Activated CD8-positive, alpha-beta memory T cell treated with anti-CD3 and anti-CD28 coated beads, Interleukin-2, amount 50 U/mL, for 48 hours (primary cell): ENCODE measurements at places on chromosomes 2 and 18.

GRCh38 chr2:240288087-240288521 lies 147.4 kb upstream of the GPC1 start:
- DNase-seq = no peak

GRCh38 chr2:240259201-240259923 lies 118.9 kb upstream of the OTOS start:
- peak; percentile 40 for DNase-seq

GRCh38 chr18:58766946-58767345 lies 95.7 kb downstream of the MALT1 start:
- peak; percentile 42 for DNase-seq

DNA sequence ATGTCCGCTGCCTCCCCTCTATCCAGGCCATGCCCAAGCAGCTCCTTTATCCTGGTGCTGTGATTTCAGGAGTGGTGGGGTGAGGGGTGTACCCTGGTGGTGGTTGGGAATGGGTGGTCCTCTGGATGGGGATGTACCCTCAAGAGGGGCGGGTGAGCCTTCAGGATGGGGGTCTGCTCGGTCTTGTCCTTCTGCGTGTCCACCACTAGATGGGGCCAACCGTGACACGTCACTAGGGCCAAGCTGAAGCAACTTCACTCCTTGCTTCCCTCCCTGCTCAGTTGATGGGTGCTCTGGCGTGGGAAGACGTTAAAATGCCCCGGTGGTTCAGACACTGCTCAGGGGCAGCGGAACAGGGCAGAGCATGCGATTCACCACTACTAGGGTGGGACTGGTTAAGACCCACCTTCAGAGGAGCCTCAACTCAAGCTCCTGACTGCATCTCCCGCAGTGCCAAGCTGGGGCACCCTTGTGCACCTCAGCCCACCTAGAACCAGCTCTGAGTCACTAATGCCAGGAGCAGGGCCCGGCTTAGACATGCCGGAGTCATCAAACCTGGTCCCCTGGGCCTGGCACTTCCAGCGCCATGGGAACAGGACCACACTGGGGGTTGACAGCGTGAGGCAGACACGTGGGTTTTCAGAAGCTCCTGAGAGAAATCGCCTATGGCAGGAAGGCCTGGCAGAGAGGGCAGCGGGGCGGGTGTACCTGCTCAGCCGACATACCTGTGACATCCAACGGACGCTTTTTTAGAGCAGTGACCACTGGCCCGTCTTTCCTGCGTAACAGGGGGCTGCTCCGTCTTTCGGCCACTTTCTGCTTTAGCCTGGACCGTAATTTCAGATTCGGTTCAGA lies 256.7 kb downstream of the HDAC4 start:
- DNase-seq = no peak

DNA sequence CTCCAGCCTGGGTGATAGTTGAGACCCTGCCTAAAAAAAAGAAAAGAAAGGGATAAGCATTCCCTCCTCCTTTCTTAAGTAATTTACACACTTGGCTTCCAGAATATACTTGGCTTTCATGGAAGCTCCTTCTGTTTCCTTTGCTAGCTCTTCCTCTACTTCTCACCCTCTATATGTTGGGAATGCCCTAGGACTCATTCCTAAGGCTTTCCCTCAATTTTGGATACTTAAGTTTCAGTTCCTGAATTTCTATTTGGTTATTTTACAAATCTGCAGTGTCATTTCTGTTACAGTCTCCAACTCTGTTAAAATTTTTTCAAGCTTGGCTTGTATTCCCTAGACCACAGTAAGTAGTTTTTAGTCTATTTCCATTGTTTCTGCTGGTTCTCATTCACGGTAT lies 23.6 kb downstream of the SP3 start:
- no peak for DNase-seq

DNA sequence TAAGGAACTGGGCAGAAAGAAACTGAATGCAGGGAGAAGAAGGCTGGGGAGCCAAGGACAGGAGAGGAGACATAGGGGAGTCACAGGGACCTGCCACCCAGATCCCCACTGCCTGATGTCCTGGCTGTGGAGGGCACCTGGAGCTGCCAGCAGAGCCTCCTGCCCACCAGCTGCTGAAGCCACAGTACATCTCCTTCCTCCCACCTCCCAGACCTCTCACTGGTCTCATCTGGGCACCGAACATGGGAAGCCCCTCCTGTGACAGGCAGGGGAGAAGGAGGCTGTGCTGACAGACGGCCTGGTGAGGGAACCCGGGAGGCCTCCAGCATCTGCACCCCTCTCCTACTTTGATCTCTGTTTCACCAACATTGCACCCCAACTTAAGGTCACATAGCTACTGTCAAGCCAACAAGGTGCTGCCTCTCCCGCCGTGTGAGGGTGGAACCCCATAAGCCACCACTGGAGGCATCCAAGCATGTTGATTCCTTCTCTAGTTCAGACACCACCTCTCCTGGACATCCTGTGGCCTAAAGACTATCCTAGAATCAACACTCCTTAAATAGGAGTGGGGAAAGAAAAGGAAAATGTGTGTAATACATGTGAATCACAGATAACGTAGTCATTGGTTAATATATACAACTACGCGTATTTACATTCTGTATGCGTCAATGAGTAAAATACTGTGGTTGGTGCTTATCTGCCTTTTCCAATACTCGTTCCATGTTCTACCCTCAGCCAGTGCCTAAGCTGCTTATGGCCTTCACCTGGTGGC lies 3.5 kb upstream of the RNPEPL1 start:
- DNase-seq = peak; percentile 70

DNA sequence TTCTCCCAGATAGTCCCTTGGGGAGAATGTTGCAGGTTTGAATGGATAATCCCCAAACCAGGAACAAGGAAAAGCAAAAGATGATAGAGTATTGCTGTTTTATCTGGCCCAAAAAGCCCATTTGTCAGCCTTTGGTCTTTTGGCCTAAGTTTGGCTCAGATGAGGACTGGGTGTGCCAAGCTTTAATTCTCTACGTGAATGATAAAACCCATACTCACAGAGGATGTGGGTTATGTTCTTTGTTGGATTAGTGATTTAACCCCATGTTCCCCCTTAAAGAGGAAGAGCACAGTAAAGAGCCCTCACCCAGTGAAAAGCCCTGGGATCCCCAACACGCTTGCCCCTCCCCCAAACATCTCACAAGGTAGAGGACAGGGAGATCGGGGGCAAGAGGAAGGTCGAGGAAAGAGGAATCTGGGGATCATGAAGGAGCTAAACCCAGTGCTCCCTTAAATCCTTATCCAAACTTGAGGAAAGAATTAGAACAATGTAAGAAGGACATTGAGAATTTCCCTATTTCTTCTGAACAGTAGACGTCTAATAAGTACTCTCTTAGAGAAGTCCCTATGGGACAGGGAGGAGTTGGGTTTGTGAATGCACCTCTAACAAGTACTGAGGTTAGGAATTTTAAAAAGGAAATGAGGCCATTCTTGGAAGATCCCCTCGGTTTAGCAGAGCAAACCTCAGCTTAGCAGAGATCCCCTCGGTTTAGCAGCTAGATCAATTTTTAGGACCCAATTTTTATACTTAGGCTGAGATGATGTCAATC lies 105.0 kb downstream of the HIBCH start:
- no peak for DNase-seq

GRCh38 chr2:177540283-177540682 lies 147.7 kb downstream of the AGPS start:
- no peak for DNase-seq

GRCh38 chr2:23988371-23988770 lies 21.5 kb upstream of the MFSD2B start:
- no peak for DNase-seq

- DNase-seq = no peak
Observed at GRCh38 chr2:34909992-34910705, 1311.0 kb upstream of the FAM98A start.

- DNase-seq = no peak
Observed at GRCh38 chr18:36420826-36421225, 123.3 kb downstream of the FHOD3 start.

GRCh38 chr2:207008105-207008990 lies 69.0 kb downstream of the CPO start:
- no peak for DNase-seq

DNA sequence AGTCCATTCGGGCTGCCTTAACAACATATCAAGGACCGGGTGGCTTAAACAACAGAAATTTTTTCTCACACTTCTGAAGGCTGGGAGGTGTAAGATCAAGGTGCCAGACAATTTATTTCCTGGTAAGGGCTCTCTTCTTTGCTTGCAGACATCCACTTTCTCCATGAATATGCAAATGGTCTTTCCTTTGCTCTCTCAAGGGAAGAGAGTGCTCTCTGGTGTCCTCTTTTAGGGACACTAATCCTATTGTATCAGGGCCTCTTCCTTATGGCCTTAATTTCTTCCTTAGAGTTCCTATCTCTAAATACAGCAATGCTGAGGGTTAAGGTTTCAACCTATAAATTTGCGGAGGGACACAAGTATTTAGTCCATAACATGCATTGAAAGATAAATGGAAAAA lies 770.8 kb downstream of the DSC3 start:
- no peak for DNase-seq

GRCh38 chr2:121627525-121628050 lies 21.7 kb downstream of the CLASP1 start:
- no peak for DNase-seq

GRCh38 chr2:205714058-205714776 lies 31.9 kb downstream of the NRP2 start:
- no peak for DNase-seq

- no peak for DNase-seq
Observed at GRCh38 chr2:237743561-237744269, 54.9 kb upstream of the RBM44 start.

- no peak for DNase-seq
Observed at GRCh38 chr2:233227346-233227978, 24.0 kb upstream of the ATG16L1 start.

DNA sequence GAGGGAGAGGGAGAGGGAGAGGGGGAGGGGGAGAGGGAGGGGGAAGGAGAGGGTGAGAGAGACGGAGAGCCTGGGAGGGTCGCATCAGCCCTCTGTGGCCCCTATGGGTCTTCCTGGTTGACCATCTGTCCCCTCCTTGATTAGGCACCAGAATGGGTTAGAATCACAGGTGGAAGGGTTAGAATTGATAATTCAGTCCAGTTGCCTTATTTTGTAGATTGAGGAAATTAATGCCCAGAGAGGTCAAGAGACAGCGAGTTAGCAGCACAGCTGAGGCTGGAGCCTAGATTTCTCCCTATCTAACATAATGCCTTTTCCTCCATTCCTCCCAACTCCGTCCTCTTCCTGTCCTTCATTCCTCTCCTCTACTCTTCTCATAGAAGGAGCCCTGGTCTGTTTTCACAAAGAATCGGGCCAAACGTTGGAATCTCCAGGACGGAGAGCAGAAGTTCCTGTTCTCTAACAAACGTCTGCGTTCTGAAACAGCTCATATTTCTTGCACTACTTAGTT lies 338 bp upstream of the THUMPD2 start:
- DNase-seq = no peak

GRCh38 chr2:37215250-37215649 lies 16.1 kb downstream of the CEBPZ start:
- DNase-seq = no peak

GRCh38 chr2:227822416-227823003 lies 8.9 kb downstream of the CCL20 start:
- DNase-seq = no peak

- no peak for DNase-seq
Observed at GRCh38 chr2:74198023-74198460, 373 bp upstream of the MTHFD2 start.

DNA sequence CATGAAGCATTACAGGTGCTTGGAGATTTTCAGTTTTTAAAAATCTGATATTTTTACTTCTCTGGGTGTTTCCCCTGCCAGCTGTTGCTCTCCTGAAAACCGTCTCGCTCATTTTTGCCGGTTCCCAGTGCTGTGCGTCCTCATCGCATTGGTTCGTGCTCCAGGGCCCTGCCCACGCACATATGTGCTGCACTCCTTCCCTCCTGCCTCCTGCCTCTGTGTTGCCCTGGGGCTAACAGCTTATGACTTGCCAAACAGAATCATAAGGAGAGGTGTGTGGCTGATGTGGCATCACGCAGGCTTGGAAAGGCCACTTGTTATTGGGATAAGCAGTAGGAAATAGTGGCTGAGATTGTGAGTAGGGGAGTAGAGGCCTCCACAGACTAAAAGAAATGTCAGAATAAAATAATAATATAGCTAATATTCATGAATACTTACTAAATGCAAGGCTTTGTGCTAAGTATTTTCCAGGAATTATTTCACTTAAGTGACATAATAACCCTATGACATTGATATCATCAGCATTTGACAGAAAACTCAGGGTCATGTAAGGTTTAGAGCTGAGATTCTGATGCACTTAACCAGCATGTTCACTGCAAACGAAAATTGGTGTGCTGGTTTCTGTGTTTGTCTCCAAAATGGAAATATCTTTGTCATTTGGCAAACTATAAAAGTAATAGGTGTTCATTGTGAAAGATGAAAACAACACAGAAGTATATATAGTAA lies 53.5 kb downstream of the SLC4A1AP start:
- DNase-seq = no peak

DNA sequence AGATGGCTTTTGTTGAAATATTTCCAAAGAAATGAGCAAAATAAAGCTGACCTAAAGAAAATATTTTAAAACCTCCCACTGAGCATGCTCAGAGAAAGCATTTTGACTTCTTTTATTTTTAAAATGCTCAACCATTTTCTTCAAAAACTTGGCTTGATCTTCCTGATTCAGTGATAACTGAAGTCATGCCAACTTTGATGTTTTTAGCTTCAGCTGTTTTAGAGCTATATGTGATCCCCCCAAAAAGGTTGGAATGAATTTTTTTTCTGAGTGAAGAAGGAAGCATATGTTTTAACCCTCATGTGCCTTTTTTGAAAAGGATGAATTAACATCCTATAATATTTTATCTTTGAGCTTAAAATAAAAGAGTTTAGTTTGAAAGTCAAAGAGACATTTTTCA lies 612.0 kb downstream of the ARHGAP15 start:
- DNase-seq = no peak

GRCh38 chr2:71070294-71071093 lies 2.0 kb downstream of the NAGK start:
- DNase-seq = no peak

DNA sequence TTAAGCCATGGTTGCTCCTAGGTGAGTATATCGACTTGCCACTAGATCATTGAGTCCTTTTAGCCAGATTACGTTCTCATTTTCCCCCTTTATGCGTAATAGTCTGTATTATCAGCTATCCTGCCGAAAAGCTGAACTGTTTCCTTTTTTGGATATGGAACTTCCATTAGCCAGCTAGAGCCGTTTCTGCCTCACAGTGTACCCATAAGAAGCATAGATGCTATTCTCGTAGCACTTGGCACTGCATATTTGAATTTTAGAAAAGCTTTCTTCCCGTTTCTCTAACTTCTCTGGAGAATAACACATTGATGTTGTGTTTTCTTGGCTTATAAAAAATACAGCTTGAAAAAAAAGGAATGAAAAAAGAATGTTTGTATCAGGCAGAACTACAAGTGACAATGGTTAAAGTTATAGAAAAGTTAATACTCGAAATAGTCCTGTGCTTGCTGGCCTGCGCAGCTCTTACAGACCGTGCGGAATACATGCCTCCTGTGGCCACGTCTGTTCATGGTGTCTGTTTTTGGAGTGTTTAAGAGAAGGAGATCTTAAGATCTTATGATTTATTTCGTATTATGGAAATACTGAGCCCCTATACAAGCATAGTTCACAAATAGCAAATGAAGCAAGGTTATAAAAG lies 710 bp downstream of the DUSP19 start:
- no peak for DNase-seq

- DNase-seq = no peak
Observed at GRCh38 chr2:207202645-207203044, 36.9 kb upstream of the KLF7 start.
